ENCODE measurements at places on chromosomes 3 and 15.

- DNase-seq = no peak
Measured at GRCh38 chr3:18745472-18745871, 320.3 kb upstream of the SATB1 start.

GRCh38 chr15:70834999-70835398 is 19.0 kb downstream of the LARP6 start:
- DNase-seq = no peak

GRCh38 chr3:122025296-122025695 is 3.2 kb upstream of the ILDR1 start:
- no peak for DNase-seq

DNA sequence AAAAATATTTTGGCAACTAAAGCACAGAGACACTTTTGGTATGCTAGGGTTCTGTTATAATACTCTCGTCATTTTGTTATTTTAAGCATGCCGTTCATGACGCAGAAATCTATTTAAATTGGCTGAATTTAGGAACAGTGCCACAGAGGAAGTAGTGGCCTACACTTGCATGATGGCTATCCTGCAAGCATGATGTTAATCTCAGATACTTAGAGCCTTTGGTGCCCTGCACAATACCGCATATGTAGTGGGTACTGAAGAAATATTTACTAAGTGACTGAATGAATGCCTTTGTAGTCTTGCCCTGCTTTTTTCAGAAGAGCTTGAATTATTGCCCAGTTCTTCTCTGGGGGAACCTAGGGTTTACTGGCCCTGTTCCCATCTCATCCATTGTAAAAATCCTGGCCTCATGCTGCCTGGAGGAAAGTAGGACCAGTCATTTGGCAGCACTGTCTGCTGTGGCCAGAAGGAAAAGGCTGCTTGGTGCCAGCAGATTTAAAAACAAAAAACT is 79.0 kb downstream of the SERPINI1 start:
- no peak for DNase-seq

DNA sequence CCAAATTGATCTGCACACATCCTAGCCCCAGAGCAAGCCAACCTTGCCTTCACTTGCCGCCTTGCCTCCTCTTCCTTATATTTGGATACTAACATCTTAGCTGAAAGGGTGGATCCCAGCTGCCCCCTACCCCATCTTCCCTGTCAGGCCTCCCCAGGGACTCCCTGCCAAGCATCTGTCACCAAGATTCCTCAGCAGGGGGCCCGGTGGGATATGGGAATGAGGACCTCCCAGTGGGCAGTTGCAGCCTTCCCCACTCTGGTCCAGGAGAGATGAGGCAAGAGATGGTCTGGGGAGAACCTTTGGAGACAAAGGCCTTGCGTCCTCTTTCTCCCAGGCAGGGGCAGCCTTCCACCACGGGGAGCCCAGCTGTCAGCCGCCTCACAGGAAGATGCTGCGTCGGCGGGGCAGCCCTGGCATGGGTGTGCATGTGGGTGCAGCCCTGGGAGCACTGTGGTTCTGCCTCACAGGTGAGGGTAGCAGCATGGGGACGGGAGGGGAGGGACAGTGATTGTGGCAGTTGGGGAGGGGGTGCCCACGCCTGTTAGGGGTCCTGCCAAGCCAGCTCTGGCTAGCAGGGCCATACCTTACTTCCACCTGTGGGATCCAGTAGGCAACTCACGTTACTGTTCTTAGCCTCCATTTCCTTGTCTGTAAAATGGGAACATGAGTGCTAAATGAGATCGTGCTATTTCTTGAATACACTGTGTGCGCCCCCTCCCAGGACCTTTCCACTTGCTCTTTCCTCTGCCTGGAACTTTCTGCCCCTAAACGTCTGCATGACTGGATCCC is 15.3 kb downstream of the CD276 start:
- no peak for DNase-seq

DNA sequence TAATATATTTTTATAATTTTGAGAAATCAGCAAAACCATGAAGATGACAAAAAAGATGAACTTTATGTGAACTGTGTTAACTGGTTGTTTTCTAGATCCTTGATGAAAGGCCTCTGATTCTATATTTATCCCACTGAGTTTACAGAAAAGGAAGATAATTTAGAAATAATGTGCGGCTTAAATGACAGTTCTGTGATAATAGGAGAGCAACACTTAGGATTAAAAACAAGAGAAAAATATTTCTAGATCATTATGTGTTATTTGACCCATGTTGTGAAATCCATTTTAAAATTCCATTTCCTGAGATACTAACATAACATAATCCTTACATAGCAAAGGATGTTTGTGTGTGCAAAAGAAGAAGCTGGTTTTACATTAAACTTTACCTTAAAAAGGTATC is 598.0 kb downstream of the DIPK2A start:
- DNase-seq = no peak

- no peak for DNase-seq
Measured at GRCh38 chr15:46297766-46298165, 662.9 kb downstream of the SQOR start.

DNA sequence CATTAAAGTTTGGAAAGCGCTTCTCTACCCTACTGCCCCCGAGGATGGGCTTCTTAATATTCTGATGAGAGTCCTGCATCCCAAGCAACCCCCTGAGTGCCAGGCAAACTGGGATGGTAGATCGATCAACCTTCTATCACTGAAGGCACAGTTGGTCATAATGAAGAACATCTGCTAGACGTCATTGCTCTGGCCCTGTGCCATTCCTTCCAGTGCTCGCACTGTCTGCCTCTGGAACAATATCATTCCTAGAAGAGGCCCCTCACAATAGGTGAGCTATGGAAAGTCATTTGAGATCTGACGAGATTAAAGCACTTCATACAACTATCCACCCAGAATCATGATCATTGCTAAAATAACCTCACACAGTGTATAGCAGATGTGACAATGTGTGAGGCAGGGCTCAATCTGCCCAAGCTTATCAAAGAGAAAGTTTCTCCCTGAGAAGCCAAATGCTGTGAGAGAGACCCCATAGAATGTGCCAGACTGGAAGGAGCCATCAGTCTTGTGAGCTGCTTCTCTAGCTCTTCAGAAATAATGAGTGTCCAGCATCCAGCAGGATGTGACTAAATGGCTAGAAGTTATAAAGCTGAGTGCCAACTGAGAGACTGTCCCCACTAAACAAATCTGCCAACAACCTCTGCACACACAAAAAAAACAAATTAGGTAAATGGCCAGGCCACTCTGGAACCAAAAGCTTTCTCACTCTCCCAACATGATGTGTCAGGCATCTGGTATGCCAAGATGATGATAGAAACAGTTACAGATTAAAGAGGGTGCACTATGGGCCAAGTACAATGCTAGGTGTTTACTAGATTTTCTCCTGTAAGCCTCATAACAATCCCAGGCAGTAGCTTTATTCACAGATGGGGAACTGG is 165.5 kb downstream of the NECTIN3 start:
- DNase-seq = no peak

DNA sequence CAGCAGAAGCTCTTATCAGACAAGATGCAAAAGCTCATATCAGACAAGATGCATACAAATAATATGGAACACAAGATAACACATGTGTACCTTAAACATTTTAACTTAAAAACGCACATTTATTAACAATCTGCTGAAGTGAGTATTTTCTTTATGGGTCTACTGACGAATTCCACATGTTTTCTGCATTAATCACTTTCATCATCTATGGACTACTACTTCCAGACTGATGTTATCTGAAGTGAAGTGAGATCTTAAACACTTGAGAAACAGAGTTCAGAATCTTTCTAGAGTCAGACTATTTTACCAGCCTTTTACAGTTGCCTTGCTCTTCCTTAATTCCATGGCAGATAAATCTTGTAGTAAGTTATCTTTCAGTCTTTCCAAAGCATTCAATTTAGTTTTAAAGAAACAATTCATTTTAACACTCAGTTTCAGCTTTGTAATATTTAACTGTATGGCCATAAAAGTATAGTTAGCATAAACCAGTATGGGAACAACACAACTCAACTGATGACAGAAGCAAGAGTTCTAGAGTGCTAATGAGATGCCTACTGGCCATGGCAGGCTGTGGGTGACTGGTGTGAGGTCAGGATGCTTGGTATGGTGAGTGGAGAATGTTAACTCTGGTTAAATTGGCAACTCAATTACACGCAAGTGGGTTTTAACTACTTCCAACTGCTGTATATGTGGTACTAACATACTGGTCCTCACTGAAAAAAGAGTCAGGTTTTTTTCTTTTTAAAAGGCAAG is 9.8 kb downstream of the CMTM6 start:
- no peak for DNase-seq

DNA sequence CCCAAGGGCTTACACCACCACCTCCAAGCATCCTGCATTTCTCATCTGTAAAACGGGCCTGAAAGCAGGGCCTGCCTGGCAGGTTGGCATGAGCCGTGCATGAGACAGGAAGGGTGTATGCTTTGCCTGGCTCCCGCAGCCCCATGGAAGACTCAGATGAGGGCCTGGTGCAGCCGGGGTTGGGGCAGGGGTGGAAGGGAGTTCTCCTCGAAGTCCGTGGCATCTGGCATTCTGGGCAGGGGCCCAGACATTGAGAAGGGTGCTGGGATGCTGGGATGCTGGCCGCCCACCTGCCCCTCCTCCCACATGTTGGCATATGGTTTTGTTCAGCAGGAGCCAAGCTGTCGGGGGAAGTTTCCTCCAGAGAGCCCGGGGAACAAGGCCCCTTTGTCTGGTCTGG is 13.0 kb upstream of the FBLN2 start:
- no peak for DNase-seq

GRCh38 chr3:29775340-29775739 is 494.5 kb downstream of the RBMS3 start:
- no peak for DNase-seq

GRCh38 chr3:59386165-59386564 is 336.3 kb upstream of the CFAP20DC start:
- no peak for DNase-seq

DNA sequence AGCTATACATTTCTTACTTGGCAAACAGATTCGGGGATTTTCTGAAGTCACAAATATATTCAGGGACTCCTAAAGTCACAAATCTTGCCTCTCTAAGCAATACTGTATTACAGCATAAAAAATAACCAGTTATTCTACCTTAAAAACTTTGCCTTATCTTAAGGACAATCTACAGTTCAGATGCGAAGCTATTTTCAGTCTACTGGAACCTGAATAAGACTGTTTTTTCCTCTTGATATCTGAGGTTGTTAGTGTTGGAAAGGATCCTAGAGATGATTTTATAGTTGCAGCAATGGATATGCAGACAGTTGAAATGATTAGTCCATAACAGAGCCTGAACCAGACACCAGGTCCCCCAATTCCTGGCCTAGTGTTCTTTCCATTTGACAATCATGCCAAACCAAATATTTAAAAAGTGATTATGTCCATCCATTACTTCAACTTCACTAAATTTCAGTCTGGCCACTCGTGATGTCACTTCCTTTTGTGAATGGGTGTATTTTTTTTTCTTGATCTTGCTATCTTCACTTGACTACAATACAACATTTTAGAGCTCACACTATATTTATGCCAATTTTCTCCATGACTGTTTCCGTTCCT is 1.8 kb downstream of the HDGFL3 start:
- no peak for DNase-seq

- DNase-seq = no peak
Measured at GRCh38 chr3:1404270-1404962, 311.6 kb downstream of the CNTN6 start.

DNA sequence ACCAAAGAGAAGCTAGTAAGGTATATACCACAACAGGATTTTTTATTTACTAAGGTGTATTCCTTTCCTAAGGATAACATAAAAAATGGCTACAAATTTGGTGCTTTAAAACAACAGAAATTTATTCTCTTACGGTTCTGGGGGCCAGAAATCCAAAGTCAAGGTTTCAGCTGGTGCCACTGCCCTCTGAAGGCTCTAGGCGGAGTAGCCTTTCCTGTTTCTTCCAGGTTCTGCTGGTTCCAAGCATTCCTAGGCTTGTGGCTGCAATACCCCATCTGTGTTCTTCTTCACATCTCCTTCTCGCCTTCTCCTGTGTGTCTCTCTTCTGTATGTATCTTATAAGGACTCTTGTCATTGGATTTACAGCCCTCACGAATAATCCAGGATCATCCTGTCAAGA is 549.9 kb downstream of the GRM7 start:
- no peak for DNase-seq

DNA sequence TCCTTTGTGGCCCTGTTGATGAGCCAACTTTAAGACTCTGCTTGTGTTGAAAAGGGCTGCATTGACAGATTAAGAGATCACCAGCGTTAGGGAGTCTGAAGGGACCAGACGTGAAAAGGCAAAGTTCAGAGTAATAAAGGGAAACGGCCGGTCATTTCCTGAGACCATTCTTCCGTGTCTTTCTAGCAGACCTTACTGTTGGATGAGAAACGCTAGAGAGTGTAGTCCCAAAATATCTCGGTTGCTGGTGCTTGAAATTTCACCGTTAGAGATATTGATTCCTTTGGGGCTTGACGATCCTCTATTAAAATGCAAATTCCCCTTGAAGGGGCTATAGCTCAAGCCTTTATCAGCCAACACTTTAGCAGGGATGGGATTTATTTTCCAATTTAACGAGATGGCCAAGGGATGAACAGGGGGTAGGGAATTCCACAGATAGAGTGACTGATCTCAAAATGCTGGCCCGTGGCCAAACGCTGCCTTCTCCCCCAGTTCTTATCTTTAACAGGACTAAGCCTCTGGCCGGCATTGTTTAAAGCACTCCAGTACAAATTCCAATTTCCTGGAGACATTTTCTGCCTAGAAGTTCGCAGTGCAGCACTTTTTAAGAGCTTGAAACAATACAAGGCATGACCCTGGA is 250.4 kb downstream of the TJP1 start:
- DNase-seq = no peak

DNA sequence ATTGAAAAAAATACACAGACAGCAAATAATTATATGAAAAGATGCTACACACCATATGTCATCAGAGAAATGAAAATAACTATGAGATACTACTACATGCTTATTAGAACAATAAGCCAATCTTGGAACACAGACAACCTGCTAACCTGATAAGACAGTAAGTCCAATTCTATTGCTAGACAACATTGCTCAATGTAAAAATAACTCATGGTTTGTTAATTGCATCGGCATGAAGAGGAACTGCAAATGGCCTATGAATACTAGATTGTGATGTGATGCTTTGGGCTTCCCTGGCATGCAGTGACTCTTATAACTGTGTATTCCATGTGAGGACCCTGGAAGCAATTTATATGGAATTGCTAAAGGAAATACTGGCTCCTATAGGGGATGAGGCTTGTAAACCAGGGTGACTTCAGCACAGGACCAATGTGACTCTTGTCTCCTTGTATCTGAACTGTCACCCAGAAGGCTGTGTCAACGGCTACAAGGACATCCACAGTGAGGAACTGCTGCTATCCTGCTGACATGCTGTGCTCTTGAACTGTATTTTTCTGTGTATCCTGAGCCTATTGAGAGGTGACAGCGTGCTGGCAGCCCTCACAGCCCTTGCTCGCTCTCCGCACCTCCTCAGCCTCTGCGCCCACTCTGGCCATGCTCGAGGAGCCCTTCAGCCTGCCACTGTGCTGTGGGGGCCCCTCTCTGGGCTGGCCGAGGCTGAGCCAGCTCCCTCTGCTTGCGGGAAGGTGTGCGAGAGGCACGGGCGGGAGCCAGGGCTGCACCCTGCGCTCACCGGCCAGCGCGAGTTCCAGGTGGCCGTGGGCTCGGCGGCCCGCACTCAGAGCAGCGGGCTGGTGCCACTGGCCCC is 385.7 kb downstream of the CNTN4 start:
- DNase-seq = no peak

Data from stimulated activated naive CD4-positive, alpha-beta T cell (primary cell).